ENCODE measurements at places on chromosomes 13 and 19.

DNA sequence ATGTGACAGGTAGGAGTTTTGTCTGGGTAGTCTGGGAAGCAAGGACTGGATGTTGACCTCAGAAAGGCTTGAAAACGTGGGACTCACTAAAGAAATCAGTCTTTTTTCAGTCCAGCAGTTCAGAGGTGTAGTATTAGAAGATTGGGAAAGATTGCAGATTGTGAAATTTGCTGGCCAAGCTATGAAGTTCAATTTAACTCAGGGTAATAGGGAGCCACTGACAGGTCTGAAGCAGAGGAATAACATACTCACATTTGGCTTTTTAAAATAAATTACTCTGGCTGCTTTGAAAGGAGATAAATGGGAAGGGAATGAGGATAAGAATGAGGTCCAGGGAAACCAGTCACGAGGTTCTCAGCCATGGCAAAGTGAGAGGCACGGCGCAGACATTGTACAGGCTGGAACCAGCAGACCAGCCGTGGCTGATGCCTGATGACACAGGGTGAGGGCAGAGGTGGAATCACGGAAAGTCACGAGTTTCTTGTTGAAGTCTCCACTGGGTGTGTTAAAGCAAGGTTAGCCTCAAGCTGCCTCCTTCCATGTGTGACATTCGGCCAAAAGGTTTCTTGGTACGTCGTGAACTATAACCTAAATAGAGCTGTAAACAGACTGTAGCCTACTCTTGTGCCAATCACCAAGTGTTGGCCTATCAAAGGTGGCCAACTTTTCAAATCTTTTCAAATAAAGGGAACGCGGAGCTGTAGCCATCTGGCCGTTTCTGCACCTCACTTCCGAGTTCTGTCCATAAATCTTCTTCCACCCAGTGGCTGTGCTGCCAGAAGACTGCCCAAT, 377.6 kb downstream of the IRS2 start:
- DNase-seq, result no peak

DNA sequence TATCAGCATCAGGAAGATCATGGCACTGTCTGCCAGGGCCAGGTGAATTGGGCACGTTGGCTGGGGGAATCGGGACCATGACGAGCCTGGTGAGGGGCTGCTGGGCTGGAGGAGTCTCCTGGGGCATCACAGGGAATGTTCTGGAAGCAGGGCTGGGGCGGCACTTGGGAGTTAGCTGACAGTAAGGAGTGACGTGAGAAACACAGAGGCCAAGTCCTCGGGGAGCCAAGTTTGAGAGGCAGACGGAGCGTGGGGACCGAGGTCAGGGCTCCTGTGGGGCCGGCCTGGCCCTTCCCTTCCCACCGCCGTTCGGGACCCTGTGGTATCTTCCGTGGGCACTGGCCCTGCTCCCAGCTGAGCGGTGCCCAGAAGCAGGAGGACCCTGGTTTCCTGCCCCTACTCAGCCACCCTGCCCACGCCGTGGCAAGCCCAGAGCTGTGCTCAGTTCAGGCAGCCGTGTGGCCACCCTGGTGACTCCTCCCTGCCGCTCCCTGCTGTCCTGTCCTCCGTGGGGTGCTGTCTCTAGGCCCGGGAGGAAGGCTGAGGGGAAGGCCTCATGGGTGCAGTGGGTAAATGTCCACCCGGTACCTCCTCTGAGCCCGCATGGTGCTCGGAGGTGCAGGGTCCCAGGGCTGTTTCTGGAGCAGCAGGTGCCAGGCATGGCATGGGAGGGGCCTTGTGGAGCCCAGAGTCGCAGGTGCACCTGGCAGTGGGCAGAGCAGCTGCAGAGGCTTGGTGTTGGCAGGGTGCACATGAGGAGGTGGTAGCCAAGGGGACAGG, 25.2 kb downstream of the CRTC1 start:
- no peak for DNase-seq

DNA sequence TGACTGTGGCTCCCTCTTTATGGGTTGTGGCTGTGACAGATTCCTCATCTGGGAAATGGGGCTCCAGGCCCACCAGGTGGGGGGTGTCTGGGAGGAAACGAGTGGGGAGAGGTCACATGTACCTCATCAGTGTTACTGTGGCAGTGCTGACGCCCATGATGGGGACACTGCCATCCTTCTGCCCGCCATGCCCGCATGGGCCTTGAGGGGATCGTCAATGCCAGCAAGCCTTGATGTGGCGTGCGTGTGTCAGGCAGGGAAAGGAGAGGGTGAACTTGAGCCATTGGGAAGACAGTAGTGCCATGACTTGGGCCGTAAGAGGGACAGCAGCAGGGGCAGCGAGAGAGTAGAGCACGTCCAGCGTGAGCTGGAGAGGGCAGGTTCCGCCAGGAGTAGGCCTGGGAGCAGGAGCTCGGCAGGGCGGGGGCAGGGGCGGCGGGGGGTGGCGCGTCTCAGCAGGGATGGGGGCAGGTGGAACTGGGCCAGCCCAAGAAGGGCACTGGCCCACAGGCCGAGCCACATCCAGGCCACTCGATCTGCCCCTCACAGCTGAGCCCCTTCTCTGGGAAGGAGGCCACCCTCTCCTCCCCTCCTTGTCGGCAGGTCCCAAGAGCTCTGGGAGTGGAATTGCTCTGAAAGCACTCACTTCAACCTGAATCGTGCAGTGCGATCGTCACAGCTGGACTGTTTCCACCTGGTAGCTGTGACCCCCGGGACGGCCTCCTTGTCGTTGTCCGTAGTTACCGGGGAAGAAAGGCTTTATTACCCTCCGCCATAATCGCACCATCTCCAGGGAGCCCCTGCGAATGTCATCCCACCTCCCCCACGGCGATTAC, 9.9 kb downstream of the KLHL26 start:
- no peak for DNase-seq

DNA sequence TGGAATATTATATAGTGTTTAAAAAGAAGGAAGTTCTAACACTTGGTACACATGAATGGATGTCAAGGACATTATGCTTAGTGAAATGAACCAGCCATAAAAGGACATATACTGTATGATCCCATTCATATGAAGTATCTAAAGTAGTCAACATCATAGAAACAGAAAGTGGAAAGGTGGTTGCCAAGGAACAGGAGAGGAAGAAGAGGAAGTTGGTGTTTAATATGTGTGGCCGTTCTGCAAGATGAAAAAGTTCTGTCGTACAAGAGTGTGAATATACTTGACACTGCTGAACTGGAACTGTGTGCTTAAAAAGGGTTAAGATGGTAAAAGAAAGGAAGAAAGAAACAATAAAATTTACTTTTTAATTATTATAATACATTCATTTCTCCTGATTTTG, 33.1 kb upstream of the C1QTNF9 start:
- peak; percentile 53 for DNase-seq

- DNase-seq, result no peak
Measured at GRCh38 chr13:79290595-79291244, 115.3 kb downstream of the RBM26 start.

GRCh38 chr19:49113762-49114629, at the start of gene LIN7B:
Gene LIN7B, plus strand, starts transcription at chr19:49114370. Its CDS starts 35 bp downstream, at chr19:49114405.
- peak; percentile 71 for DNase-seq

DNA sequence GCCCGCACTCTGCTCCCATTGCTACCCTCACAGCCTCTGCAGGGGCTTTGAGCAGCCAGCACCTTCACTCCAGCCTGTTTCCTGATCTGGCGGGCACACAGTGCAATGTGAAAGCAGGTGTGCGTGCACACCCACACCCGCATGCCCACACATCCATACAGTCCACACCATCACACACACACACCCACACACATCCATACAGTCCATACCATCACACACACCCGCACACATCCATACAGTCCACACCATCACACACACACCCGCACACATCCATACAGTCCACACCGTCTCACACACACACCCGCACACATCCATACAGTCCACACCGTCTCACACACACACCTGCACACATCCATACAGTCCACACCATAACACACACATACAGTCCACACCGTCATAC, 28.0 kb downstream of the PIAS4 start:
- DNase-seq, result no peak

GRCh38 chr19:50359328-50359818, 6.1 kb downstream of the NAPSA start:
- no peak for DNase-seq

GRCh38 chr13:85333506-85334020, 465.7 kb downstream of the SLITRK6 start:
- DNase-seq, result no peak

GRCh38 chr13:96379967-96380366, 290.1 kb downstream of the HS6ST3 start:
- DNase-seq, result no peak

- no peak for DNase-seq
Measured at GRCh38 chr13:93859716-93860115, 619.8 kb downstream of the DCT start.

DNA sequence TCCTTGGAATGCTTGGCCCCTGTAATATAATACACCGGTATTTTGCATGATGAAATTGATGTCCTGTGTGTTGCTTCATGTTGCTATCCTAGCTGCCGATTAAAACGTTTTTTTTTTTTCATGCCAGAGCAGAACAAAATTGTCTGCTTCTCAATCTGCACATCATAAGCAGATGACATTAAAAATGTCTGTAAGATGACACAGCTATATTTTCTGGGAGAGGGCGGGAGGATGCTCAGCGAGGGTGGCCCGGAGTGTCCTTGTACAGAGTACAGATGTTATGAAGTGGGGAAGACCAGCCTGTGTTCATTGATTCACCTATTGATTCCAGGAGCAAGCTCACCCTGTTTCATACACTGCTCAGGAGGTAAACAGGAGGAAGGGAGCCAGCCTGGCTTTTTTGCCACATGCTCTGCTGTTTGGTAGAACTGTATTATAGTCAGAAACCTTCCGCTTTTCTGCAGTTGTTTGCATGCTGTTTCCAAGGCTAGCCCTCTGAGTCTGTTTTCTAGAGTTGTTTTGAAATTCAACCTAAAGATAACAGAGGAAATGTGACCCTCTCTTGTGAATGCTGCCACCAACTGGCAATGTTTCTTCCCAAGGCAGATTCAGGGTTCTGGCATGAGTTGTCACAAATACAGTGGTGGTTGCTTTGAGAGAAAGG, 4.7 kb upstream of the IRS2 start:
- peak; percentile 56 for DNase-seq

GRCh38 chr19:38952395-38953165, 21.8 kb downstream of the MRPS12 start:
- peak; percentile 43 for DNase-seq

DNA sequence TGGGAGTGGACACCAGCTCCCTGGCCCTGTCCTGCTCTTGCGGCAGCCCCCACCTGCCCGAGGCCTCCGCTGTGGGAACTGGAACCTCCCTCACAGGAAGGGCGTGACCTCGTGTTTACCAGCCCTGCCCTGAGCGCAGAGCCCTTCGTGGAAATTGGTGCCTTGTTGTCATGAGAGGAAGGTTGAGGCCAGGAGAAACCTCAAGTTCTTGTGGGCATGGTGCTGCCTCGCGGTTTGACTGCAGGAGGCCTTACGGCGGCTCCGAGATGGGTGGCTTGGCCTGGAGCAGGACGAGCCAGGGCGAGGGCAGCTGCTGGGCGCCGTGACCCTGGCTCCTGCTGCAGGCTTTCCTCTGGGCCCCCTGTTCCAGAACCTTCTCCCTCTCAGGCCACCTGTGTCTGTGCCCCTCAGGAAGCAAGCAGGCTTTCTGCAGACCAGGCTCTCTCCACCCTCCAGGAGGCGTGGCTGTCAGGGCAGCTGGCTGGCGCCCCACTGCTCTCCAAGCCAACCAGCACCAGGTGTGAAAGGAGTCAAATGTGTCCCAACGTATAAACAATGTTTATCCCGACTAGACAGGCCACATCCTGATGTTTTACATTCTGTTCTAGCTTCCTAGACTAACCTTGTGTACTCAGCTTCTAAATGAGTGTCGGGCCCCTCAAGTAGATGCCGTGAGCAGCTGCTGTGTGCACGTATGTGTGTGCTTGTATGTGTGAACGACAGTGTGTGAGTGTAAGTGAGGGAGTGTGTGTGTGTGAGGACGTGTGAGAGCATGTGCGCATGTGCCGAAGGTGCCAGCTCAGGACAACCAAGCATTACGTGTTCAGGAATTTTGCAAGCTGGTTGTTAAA, 10.4 kb upstream of the RASA3 start:
- peak; percentile 93 for DNase-seq

- no peak for DNase-seq
Measured at GRCh38 chr13:113351514-113352026, 12.4 kb downstream of the GRTP1 start.

DNA sequence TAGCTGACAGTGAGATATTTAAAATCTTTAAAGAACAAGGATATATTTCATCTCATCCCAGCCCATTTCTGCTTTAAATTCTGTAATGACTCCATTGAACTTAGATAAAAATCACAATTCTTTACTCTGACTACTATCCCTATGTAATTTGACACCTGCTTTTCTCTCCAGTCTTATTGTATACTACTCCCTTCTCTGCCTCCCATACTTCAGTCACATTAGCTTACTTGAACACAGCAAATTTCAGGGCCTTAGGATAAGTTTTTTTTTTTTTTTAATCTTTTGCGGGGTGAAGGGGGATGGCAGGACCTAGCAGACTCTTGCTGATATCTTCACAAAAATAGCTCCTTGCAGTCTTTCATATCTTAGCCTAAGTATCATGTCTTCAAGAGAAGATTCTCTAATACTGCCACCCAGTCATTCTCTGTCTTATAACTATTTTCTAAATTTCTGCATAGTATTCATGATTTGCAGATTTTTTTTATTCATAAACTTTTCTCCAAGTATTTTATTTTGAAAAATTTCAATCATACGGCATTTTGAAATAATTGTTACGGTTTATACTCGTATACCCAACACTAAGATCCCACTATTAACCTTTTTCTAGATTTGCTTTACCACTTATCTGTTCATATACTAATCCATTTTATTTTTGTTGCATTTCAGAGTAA, 151.4 kb downstream of the PCCA start:
- DNase-seq, result no peak

- no peak for DNase-seq
Measured at GRCh38 chr19:9039728-9040127, 29.5 kb upstream of the MUC16 start.

DNA sequence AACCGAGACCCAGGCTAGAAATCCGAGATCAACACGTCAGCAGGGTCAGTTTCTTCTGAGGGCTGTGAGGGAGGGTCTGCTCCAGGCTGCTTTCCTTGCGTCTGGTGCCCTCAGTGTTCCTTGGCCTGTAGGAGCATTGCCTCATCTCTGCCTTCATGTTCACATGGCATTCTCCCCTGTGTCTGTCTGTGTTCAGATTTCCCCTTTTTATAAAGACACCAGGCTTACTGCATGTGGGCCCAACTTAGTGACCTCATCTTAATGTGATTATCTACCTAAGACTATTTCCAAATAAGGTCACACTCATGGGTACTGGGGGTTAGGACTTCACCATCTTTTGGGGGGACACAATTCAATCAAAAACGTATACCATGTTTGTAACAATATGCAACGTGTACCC, 57.2 kb upstream of the C1QTNF9 start:
- peak; percentile 60 for DNase-seq

DNA sequence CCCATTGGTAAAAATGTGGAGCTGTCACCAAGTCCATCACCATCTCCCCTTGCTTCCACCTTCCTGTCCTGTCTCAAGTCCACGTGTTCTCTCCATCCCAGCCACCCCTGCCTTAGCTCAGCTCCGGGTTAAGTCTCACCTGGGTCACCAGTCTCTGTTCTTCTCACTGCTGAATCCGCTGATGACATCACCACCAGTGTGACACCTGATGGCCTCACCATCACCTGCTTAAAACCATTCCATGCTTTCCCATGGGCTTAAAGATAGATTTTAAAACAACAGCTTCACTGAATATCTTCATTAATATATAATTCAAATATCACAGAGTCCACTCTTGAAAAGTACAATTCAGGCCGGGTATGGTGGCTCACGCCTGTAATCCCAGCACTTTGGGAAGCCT, 42.1 kb downstream of the RGCC start:
- DNase-seq, result no peak

GRCh38 chr13:75153834-75154233, 328.1 kb downstream of the TBC1D4 start:
- DNase-seq, result no peak

- no peak for DNase-seq
Measured at GRCh38 chr19:12703046-12703445, 6.6 kb upstream of the FBXW9 start.
